ENCODE measurements at places on chromosomes 5 and 9.

GRCh38 chr9:130707225-130707976 lies 13.8 kb downstream of the EXOSC2 start:
- DNase-seq = no peak

DNA sequence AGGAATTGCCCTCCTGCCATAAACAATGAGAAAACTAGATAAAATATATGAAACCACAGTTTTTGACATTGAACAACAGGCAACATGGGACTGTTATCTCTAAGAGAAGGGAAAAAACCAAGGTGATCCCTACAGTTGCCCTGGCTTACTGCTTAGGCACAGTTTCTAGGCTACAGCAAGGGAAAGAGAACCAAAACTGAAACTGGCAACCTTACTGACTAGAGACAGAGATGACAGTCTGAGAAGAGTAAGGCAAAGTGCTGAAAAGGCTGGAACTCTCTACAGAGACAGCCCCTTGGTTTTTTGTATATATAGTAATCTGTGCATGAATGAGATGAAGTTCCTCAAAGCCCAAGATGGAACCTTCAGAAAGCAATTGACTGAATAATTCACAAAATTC lies 36.2 kb upstream of the REEP2 start:
- DNase-seq = no peak

DNA sequence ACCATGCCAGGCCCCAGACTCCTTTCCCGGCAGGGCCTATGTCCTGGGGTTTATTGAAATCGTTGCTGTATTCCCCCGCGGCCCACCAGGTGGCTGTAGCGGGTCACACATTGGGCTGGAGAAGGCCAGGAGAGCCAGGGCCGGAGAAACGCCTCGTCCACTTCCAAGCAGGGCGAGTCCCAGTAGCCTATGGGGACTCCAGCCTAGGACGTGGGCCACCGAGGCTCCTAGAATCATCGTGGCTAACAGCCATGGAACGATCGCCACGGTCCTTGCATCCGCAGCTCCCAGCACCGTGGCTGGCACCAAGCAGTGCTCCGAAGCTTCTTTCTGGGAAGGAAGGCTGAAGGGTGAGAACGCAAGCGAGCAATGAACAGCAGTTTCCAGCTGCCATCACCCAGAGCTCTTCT lies 87.7 kb downstream of the ENTREP1 start:
- DNase-seq = peak; percentile 16

GRCh38 chr9:24245988-24246387 lies 299.7 kb downstream of the IZUMO3 start:
- DNase-seq = no peak

- no peak for DNase-seq
Measured at GRCh38 chr9:107693625-107694326, 204.2 kb upstream of the KLF4 start.

DNA sequence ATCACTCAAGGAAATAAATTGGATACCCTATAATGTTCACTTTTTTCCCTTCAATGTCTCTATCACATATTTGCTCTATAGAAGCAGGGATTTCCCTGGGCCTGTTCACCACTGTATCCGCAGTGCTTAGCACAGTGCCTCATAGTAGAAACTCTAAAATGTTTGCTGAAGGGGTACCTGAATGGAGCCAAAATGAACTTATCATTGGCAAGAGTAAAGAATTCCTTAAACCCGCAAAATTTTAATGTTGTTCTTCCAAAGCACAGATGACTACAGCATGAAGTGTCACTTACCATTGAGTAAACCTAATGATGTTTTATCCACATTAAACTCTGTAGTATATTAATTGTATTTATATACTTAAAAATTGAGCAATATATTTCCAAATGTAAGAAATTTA lies 96.1 kb downstream of the JAKMIP2 start:
- DNase-seq = no peak

DNA sequence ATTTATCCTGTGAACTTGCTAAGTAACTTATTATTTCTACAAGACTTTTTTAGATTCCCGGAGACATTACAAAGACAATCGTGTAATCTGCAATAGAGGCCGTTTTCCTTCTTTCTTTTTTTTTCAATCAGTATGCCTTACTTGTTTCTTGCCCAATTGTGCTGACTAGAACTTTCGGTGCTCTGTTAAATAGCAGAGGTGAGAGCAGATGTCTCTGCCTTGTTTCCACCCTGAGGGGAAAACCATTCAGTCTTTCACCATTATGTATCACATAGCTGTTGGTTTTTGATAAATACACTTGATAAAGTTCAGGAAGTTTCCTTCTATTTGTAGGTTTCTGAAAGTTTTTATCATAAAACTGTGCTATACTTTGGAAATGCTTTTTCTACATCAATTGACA lies 10.3 kb downstream of the SPATA31E1 start:
- no peak for DNase-seq

DNA sequence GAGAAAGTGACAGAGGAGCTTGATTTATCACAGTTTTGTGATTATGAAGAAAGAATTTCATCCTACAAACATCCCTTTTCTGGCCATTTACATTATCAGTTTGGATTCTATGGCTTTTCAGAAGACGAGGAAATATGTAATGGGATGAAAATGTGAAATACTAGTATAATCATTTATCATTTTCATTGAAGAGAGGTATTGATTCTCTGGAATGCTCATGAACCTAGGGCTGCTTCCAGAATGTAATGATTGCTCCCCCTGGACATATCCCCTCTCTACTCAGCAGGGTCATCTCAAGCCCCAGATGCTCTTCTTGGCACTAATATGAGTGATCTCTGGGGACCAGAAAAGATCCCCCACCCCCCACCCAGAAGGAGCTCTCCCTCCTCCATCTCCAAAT lies 106.7 kb upstream of the ZNF618 start:
- no peak for DNase-seq

Data from AG09309 (cell line).